ENCODE measurements at places on chromosomes 2 and 18. TPM values are rescaled to one million over a fixed set of nuclear protein-coding genes. Genes with fewer than 3 reads are reported as not detected.

DNA sequence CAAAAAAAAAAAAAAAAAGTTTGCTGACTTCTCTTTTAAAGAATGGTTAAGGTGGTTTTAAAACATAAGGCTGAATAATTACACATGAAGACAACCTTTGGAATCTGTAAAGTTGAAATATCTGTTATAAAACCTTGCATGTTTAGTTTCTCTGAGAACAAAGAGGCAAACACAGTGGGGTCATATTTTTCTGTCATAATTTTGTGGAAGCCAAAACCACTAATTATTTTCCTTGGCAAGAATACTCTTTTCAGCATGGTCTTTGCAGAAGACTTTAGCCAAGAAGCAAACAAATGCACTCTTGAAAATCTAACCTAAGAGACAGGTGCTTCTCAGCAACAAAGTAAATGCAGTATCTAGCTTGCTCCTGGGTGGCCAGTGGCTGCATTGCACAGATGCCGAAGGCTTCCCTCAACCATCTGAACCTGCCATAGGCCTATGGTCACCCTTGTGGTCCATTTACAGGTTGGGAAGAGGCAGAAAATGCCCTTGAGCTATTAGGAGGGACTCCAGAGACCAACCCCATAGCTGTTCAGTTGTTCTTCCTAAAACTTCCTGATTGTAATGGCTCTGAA, 44.8 kb downstream of the ZAP70 start:
- no peak overlapping the region for H3K27ac ChIP-seq
- H3K4me3 ChIP-seq, result no peak overlapping the region
- H3K27me3 ChIP-seq, result no peaks in the 10 kb centered on the region
- no peak for DNase-seq
- H3K36me3 ChIP-seq, result peaks cover 32% of the 10 kb centered on the region

DNA sequence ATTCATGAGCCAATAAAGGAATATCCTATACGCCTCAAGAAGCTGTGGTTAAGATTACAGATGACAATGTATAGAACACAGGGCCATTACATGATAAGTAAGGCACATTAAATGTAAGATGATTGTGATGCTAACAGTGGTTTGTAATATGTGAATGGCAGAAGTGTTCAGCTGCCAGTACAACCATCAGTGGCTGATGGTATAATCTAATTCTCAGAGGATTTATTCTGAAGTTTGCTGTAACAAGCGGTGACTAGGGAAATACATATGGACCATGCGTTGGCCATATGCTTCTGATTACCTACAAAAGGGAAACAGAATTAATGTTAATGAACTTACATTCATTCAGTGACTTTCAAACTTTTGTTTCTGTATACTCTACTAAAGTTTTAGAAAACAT, 750.8 kb upstream of the KLHL29 start:
- no peak overlapping the region for H3K27ac ChIP-seq
- H3K36me3 ChIP-seq, result peaks cover 8% of the 10 kb centered on the region
- H3K27me3 ChIP-seq, result no peaks in the 10 kb centered on the region
- H3K4me1 ChIP-seq, result peaks cover 5% of the 10 kb centered on the region

Gene TGFA
- 3.0 TPM for total RNA-seq

DNA sequence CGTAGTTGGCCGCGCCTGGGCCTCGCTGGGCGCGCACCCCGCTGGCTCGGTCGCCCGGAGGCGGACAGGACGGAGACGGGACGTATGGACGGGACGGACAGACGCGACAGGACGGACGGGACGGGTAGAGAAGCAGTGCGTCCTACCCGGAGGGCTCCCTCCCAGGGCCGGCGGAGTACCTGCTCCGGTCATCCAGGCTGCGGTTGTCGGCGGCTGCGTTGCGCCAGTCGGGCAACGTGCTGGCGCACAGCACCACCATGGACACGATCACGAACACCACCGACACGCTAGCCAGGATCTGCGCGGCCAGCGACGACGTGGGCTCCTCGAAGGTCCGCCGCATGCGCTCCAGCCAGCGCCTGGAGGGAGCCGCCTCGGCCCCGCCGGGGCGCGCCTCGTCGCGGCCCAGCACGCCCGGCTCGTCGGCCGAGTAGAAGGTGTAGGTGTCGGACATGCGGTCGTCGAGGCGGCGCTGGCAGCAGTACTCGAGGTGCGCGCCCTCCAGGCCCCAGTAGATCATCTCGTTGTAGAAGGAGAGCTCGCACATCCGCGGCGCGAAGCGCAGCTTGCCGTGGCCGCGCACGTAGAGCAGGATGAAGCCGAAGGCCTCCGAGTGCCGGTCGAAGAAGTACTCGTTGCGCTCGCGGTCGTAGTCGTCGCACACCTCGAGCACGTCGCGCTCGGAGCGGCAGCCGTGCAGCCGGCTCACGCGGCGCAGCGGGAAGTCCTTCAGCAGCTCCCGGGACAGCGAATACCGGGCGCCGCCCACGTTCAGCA, 903 bp downstream of the KCNG3 start:
- H3K4me1 ChIP-seq, result peaks cover 44% of the 10 kb centered on the region
- no peaks in the 10 kb centered on the region for H3K36me3 ChIP-seq
- H3K27me3 ChIP-seq, result peaks cover 20% of the 10 kb centered on the region
- peak; percentile 63 for DNase-seq
- H3K4me3 ChIP-seq, result peak overlapping the region; percentile 84

DNA sequence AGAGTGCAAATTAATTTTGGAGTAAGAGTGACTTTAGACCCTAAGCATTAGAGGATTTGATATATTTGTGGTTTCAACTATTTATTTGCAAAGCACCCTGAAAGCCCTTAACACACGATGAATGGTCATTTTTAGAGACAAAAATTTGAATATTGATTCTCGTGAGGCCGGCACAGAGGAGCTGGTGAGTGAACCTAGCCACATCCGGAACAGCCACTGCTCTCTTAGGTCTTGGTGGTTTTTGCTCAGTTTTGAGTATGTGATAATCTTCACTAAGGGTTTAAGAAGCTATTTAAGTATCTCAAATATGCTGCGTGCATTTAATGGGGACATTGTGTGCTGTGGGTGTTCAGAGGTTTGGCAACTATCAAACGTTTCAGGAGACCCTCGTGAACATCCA, 204.8 kb downstream of the TSN start:
- H3K27ac ChIP-seq, result no peak overlapping the region
- no peaks in the 10 kb centered on the region for H3K36me3 ChIP-seq
- DNase-seq, result no peak
- H3K4me3 ChIP-seq, result no peak overlapping the region
- no peaks in the 10 kb centered on the region for H3K27me3 ChIP-seq

DNA sequence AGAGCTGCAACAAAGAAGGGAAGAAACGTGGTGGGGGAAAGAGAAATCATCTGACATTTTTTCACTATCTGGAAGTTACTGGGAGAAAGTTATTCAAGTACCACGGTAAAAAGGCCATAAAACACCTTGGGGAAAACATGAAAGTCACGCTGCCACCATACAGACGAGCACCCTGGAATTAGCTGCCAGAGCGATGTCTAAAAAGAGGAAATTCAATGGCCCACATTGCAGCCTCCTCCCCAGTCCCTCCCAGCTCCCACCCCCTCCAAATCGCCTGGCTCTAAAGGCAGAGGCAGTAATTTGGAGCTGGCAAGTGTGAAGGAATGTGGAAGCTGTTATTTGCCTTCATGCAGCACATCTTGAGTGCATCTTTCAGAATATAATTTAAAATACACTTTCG, 192.0 kb downstream of the ALK start:
- no peak overlapping the region for H3K27ac ChIP-seq
- DNase-seq, result no peak
- no peaks in the 10 kb centered on the region for H3K36me3 ChIP-seq
- no peaks in the 10 kb centered on the region for H3K27me3 ChIP-seq

DNA sequence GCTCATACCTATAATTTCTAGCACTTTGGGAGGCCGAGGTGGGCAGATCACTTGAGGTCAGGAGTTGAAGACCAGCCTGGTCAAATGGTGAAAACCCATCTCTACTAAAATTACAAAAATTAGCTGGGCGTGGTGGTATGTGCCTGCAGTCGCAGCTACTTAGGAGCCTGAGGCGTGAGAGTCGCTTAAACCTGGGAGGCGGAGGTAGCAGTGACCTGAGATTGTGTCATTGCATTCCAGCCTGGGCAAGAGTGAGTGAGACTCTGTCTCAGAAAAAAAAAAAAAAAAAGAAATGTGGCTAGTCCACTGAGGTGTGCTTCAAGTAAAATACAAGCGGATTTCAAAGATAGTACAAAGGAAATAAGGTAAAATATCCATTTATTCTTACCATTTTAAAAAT, 46.2 kb downstream of the RBKS start:
- no peak for DNase-seq
- no peak overlapping the region for H3K4me3 ChIP-seq
- H3K27me3 ChIP-seq, result no peaks in the 10 kb centered on the region
- no peaks in the 10 kb centered on the region for H3K36me3 ChIP-seq
- no peaks in the 10 kb centered on the region for H3K4me1 ChIP-seq

DNA sequence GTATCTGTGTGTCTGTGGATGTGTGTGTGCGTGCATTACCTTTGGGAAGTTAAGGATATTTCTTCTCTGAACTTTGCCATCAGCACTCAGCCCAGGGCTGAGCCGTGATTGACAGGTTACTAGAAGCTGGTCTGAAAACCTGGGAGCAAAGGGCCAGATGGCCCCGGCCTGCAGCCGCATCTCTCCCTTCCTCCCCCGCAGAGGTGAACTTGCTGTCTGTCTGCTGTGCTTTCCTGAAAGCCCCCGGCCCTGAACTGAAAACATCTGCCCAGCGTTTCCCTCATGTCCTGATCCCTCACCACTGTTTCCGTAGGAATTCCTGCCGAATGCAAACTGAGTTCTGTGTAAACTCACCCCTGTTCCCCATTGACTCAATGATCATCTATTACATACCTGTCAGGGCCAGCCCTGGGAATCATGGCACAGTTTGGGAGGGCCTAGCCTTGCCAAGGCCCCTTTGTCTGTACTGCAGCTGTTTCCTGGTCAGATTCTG, 45.8 kb downstream of the MYCN start:
- peaks cover 51% of the 10 kb centered on the region for H3K4me1 ChIP-seq
- no peaks in the 10 kb centered on the region for H3K36me3 ChIP-seq
- no peaks in the 10 kb centered on the region for H3K27me3 ChIP-seq
- no peak overlapping the region for H3K27ac ChIP-seq
- no peak for DNase-seq

Gene SLC39A6
- 33.7 TPM for total RNA-seq

Gene ST6GAL2
- total RNA-seq, result 8.6 TPM

DNA sequence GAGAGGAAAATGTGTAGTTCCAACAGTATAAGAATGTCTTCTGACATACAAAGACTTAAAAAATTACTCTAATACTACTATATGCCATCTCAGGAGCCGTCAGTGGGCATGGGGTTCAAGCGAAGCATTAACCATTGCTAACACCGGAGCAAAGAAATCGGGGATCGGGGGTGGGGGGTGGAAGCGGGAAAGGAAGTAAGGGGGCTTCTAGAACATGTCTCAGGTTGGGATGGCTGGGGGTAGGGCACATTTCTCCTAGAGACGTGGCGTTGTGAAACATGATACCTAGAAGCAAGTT, 702 bp downstream of the LMAN1 start:
- no peak for DNase-seq
- peaks cover 41% of the 10 kb centered on the region for H3K27me3 ChIP-seq
- peak overlapping the region; percentile 99 for H3K27ac ChIP-seq
- peaks cover 18% of the 10 kb centered on the region for H3K4me1 ChIP-seq

- H3K27me3 ChIP-seq, result no peaks in the 10 kb centered on the region
- H3K4me1 ChIP-seq, result peaks cover 11% of the 10 kb centered on the region
- H3K4me3 ChIP-seq, result no peak overlapping the region
- H3K27ac ChIP-seq, result no peak overlapping the region
- no peaks in the 10 kb centered on the region for H3K36me3 ChIP-seq
Measured at GRCh38 chr2:227404585-227405271, 17.0 kb upstream of the SCYGR1 start.

Gene FBXO36
- 4.0 TPM for total RNA-seq

DNA sequence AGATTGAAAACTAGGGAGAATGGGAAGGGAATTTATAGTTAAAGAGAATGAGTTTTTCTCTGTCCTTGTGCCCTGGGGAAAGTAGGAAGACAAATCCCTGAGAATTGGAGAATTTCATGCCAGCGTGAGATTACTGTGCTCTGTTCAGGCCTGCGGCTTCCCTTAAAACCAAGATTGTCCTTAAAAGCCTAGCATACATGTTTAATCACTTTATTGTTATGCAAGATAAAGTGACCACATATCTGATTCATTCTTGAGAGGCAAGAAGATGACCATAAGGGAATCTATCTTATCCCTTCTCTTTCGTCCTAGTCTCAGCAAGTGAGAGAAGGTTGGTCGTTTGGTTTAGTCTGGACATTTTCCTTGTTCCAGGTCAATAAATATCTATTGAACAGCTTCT, 75.9 kb downstream of the ADCYAP1 start:
- H3K4me1 ChIP-seq, result peaks cover 19% of the 10 kb centered on the region
- peaks cover 30% of the 10 kb centered on the region for H3K36me3 ChIP-seq
- no peak overlapping the region for H3K4me3 ChIP-seq
- no peak for DNase-seq

- no peak overlapping the region for H3K4me3 ChIP-seq
- H3K27me3 ChIP-seq, result no peaks in the 10 kb centered on the region
- no peak for DNase-seq
- peaks cover 10% of the 10 kb centered on the region for H3K36me3 ChIP-seq
Measured at GRCh38 chr2:20330192-20330591, 20.5 kb downstream of the PUM2 start.

- H3K27me3 ChIP-seq, result peaks cover 28% of the 10 kb centered on the region
- H3K36me3 ChIP-seq, result no peaks in the 10 kb centered on the region
- H3K27ac ChIP-seq, result no peak overlapping the region
- no peak overlapping the region for H3K4me3 ChIP-seq
- no peak for DNase-seq
Measured at GRCh38 chr18:50582500-50582899, 22.6 kb downstream of the MAPK4 start.

DNA sequence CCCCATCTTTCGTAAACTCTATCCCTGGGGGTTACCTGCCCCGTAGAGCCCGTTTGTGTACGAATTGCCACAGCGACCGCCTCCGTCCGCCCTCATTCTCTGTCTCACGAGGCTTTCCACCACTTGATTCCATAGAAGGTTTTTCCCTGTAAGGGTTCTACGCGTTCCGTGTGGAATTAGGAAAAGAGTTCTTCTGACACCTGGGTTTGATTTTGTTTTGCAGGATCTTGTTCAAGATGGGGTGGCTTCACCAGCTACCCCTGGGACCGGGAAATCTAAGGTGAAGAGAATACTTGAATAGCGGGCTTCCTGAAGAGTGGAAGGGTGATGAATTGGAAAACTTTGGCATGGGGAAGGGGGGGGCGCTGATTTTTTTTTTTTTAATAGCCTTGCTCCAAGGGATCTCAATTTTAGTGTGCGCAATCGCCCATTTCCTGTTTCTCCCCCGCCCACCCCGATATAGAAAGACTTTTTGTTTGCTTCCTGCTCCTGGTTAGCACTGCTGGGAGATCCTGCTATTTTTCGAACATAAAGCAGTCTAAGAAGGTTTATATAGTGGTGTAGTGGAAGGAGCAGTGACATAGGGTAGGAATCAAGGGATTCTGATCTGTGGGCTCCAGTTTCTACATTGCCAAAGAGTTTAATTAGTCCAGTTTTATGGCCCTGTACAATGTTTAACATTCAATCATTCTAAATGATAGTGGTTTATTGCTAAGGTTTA, 564 bp downstream of the GCC2 start:
- peak overlapping the region; percentile 99 for H3K27ac ChIP-seq
- H3K36me3 ChIP-seq, result peaks cover 36% of the 10 kb centered on the region
- no peak for DNase-seq
- peaks cover 24% of the 10 kb centered on the region for H3K4me1 ChIP-seq
- H3K4me3 ChIP-seq, result peak overlapping the region; percentile 94

Gene CD28
- total RNA-seq, result 0.11 TPM

GRCh38 chr2:131104487-131105155, 515 bp upstream of the PLEKHB2 start:
- H3K4me1 ChIP-seq, result peaks cover 22% of the 10 kb centered on the region
- no peaks in the 10 kb centered on the region for H3K27me3 ChIP-seq
- H3K4me3 ChIP-seq, result peak overlapping the region; percentile 92
- H3K36me3 ChIP-seq, result peaks cover 5% of the 10 kb centered on the region

- H3K27me3 ChIP-seq, result no peaks in the 10 kb centered on the region
- H3K4me3 ChIP-seq, result no peak overlapping the region
- no peak for DNase-seq
- peaks cover 22% of the 10 kb centered on the region for H3K4me1 ChIP-seq
- H3K27ac ChIP-seq, result no peak overlapping the region
Measured at GRCh38 chr2:216015722-216016464, 2.5 kb upstream of the MREG start.
